Naive B cell (primary cell): ENCODE measurements at places on chromosomes 16 and 17. TPM values are rescaled to one million over a fixed set of nuclear protein-coding genes. Genes with fewer than 3 reads are reported as not detected.

GABARAPL2 gene
- 307 TPM for polyA plus RNA-seq

FBXO39 gene
- polyA plus RNA-seq: not detected

KRT25 gene
- not detected for polyA plus RNA-seq

PYCARD gene
- polyA plus RNA-seq: 79.2 TPM

ANTKMT gene
- polyA plus RNA-seq: 41.7 TPM

KRT16 gene
- not detected for polyA plus RNA-seq

MYO15B gene
- 4.8 TPM for polyA plus RNA-seq

CDR2L gene
- polyA plus RNA-seq: not detected

NXN gene
- 0.36 TPM for polyA plus RNA-seq

RNF157 gene
- 0.71 TPM for polyA plus RNA-seq

MYH2 gene
- polyA plus RNA-seq: not detected

SDR42E2 gene
- 1.2 TPM for polyA plus RNA-seq

GNAO1 gene
- not detected for polyA plus RNA-seq

SYT17 gene
- 30.1 TPM for polyA plus RNA-seq

CDRT15 gene
- polyA plus RNA-seq: not detected

CETP gene
- 0.25 TPM for polyA plus RNA-seq

RPUSD1 gene
- 33.6 TPM for polyA plus RNA-seq

CCT6B gene
- polyA plus RNA-seq: 4.5 TPM

DCAF7 gene
- polyA plus RNA-seq: 80.1 TPM
